Activated naive CD4-positive, alpha-beta T cell treated with anti-CD3 and anti-CD28 coated beads for 36 hours (primary cell): ENCODE measurements at places on chromosomes 12 and 14.

DNA sequence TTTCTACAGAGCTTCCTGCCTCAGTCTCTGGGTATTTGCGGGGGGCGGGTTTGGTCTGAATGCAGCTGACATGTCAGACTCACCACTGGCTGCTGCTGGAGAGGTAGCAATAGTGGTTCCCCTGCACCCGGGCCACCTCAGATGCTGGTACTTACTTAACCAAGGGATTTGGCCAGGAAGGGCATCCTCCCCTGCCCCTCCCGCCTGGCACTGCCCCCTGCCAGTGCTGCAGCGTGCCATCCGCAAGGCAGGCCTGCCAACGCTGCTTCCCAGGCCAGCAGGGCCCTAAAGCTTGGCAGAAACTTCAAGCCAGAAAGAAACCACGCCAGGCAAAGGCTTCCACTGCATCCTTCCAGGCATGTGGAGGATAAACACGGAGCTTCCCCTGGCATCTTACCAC is 22.1 kb downstream of the RAB35 start:
- no peak for DNase-seq

DNA sequence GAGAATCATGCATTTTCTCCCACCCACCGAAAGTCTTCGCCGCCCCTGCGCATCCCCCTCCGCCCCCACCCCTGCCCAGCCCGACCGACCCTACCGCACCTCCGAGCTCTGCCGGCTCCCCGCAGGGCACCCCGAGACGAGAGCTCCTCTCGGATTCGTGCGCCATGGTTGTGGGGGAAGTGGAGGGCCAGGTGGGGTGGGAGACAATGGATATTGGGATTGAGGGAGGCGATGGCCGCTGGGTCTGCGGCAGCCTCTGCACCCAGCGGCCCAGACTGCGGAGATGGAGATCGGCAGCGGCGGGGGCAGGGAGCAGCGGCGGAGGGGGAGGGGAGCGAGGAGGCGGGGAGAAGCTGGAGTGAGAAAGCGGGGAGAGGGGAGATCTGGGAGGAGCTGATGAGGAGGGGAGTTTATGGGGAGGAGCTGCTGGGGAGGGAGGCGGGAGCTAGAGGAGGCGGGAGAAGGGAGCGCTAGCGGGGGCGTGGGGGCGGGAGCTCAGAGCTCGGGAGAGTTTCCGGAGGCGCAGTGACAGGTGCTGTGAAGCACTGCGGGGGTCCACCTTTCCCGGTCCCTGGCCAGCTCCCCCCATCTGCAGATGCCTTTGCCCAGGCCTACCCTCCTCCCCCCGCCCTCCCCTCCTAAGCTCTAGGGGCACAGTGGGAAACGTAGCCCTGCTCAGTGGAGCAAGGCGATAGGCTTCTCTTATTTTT is at the start of gene SALL2:
Gene SALL2 (minus strand): TSS at position 385 of the 710 bp plus-strand sequence. CDS start 219 bp downstream, at position 166.
- DNase-seq, result peak; percentile 86

DNA sequence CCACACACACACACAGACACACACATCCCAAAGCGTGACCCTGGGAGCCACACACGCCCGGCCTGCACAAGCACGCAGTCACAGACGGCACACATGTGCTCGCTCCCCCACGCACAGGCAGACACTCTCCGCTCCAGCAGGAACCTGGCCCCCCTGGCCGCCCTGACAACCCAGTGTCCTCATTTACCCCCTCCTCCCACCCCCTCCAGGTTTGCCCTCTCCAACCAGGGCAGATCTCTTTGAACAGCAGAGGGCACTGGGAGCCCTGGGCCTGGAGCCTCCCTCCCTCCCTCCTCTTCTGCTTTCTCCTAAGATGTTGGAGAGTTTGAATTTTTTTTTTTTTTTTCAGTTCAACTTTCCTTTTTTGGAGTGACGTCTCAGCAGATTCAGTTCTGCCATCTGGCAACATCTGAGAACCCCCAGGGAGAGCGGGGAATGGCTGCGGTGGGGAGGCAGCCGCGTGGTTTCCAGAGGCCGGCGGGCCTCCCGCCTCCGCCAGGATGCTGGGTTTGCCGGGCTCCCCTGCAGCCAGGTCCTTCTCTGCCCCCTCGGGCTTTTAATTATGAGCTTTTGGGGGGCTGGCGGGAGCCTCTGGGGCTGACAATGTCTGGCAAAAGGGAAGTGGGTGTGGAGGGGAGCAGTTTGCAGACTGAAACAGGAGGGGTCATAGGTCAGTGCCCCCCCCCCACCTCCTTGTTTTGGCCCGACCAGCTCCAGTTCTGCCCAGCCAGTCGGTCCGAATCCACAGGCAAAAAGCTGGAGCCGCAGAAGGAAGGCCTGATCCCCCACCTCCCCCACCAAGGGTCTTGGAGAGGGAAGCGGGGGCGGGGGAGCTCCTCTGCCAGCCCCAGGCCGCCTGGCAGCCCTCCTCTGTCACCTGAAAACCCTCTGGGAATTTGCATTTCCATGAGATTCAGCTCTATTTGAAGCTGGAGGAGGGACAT is 1.3 kb upstream of the NCOR2 start:
- DNase-seq, result peak; percentile 60

GRCh38 chr12:119154435-119154818 is 24.3 kb upstream of the HSPB8 start:
- no peak for DNase-seq

GRCh38 chr12:33813536-33813935 is 208.8 kb upstream of the ALG10 start:
- no peak for DNase-seq

DNA sequence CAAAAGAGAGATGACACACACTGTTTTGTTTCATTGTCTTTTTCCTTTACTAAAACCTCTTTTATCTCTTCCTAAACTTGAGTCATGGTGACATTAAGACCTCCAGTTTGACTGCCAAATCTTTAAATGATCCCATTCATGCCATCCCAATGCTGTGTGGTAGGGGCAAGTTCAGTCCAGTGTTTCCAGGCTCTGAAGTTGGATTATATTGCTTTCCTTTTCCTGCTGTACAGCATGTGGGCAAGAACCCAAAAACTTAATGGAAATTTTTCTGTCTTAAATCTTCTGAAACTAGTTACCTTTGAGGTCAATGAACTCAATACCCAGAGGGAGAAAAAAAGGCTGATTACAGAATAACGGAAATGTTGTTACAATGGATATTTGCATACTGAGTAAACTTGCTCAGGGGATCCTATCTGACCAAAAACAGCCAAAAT is 187.1 kb upstream of the FAR2 start:
- no peak for DNase-seq

DNA sequence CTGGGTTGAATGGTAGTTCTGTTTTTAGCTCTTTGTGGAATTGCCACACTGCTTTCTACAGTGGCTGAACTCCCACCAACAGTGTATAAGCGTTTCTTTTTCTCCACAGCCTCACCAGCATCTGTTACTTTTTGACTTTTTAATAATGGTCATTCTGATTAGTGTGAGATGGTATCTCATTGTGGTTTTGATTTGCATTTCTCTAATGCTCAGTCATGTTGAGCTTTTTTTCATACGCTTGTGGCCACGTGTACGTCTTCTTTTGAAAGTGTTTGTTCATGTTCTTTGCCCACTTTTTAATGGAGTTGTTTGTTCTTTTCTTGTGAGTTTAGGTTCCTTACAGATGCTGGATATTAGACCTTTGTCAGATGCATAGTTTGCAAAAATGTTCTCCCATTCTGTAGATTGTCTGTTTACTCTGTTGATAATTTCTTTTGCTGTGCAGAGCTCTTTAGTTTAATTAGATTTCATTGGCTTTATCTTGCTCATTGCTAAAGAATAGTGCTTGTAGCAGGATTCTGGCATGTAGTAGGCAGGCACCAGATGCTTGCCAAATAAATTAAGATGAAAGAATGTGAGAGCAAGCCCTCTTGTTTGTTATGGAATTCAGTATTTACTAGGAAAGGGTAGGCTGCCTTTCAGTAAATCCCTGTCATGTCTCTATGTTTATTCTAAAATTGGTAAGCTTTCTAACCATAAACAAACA is 86.8 kb downstream of the PDE3A start:
- no peak for DNase-seq

- no peak for DNase-seq
Observed at GRCh38 chr12:48978741-48979601, 849 bp downstream of the WNT1 start.

GRCh38 chr12:26621932-26622331 is 211.1 kb downstream of the ITPR2 start:
- DNase-seq, result no peak

DNA sequence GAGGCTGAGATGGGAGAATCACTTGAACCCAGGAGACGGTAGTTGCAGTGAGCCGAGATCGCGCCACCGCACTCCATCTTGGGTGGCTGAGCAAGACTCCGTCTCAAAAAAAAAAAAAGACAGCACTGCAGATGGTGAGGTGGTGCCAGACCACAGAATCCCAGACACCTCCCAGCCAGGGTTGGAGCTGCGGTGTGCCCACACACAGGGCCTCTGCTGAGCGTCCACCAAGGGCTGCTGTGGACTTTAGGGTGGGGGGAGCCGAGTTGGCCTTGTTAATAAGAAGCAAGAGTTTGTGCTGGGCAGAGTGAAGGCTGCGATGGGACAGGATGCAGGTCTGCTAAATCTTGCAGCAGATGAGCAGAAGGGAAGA is 14.2 kb downstream of the KMT5A start:
- DNase-seq, result no peak

DNA sequence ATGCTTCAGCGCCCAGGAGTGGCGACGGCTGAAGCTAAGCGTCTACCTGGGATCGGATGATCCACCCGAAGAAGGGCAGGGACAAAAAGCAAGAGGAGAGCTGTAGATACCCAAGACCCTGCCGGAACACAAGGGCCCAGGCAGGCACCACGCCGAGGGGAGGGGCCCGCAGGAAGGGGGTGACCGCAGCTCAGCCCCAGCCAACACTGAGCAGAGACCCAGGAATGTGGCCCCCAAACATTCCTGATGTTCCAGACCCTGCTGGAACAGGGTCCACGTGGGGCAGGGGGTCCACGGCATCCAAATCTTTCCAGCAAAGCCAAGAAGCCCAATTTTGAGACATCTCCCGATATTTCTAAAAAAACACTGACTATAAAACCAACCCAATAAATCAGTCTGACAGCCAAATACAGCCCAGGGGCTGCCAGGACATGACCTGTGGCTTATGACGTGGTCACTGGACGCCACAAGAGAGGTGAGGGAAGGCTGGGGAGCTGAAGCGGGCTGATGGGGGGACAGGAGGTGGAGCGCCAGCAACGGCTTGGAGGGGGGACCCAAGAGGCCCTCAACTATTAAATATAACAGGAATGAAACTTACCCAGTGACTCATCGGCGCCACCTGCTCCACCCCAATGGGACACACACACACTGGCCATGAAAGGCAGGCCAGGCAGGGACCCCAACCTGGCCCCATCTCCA is 58.9 kb downstream of the NCOR2 start:
- peak; percentile 22 for DNase-seq

GRCh38 chr12:21527451-21528180 is 1.5 kb downstream of the SPX start:
- peak; percentile 74 for DNase-seq

GRCh38 chr14:31968956-31969698 is 108.0 kb upstream of the ARHGAP5 start:
- DNase-seq, result no peak

DNA sequence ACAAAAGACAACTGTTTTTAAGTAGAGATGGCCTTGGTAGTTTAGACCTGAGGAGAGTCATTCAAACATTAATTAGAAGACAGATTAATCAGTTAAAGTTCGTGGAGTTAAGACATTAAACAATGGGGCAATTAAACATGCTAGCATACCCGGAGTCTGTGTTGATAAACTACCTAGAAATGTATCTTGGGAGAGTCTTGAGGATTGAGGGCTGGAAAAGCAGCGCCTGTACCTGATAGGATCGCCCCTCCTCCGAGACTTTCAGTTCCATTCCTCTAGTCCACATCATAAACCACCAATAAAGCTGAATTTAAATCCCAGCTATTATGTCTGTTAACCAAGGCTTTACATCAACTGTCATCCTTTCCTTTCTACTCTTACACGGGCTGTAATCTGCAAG is 1.0 kb upstream of the KRAS start:
- no peak for DNase-seq

- no peak for DNase-seq
Observed at GRCh38 chr12:58313091-58313855, 371.9 kb downstream of the ATP23 start.

- no peak for DNase-seq
Observed at GRCh38 chr12:71892059-71892458, 46.6 kb upstream of the TPH2 start.

GRCh38 chr14:53260928-53261327 is 107.8 kb upstream of the DDHD1 start:
- DNase-seq, result no peak

- no peak for DNase-seq
Observed at GRCh38 chr12:59431266-59431665, 164.6 kb upstream of the SLC16A7 start.

DNA sequence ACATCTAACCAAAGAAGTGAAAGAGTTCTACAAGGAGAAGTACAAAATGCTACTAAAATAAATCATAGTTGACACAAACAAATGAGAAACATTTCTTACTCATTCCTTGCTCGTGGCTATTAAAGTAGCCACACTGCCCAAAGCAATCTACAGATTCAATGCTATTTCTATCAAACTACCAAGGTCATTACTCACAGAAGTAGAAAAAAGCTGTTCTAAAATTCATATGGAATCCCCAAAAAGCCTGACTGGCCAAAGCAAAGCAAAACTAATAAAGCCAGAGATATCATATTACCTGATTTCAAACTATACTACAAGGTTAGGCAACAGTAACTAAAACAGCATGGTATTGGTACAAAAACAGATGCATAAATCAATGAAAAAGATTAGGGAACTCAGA is 305.6 kb downstream of the RPAP3 start:
- no peak for DNase-seq

DNA sequence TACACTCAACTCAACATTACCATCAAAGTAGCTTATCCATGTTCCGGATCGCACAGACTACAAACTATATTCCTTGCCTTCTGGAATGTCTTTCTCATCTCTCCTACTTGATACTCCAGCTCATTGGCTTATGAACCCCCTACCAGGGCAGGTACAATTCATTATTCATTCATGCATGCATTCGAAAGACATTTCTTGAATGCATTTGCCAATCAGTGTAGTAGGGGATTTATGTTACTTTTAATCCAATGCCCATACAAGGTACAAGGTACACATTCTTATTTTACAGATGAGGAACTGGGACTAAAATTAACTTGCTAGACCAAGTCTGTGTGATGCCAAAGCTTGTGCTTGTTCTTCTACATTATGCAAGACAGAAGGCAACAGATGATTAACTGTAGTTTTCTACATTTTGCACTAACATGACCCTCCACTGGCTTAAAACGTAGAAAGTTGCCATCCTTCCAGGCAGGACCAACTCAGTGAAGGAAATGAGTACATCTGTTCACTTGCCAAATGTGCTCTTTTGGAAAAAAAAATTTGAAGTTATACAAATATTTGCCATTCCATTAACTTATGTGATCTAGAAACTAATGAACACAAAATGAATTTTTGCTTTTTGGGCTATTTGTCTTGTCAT is 53.8 kb upstream of the KCNJ8 start:
- no peak for DNase-seq
